Forelimb muscle (tissue), 1 donor: ENCODE measurements at places on chromosomes 1 and 21. TPM values are rescaled to one million over a fixed set of nuclear protein-coding genes. Genes with fewer than 3 reads are reported as not detected.

GRCh38 chr1:29706936-29707335 is 470.6 kb downstream of the PTPRU start:
- no peak for DNase-seq

The PRAMEF5 gene
- not detected for polyA plus RNA-seq

DNA sequence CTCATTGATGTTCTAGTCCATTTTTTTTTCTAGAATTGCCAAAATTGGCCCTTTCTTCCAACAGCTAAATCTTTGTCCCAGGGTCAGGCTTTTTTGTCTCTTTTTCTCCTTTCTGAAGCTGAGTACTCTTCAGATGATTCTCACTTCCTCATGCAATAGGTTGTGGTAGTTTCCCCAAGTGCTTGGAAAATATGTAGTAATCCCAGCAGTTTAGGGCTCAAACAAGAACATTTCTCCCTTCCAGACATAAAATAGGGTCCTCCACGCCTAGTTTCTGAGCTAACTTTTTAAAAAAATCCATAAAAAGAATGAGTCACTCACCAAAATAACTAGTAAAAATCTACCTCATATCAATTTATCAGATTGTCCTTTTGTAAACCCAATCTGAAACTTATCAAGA is 10.0 kb upstream of the MCOLN3 start:
- no peak for DNase-seq

- DNase-seq = no peak
These were observed 37.4 kb upstream of the PKN2 start for GRCh38 chr1:88646476-88647248.

- no peak for DNase-seq
These were observed 36.4 kb downstream of the ZNF496 start for GRCh38 chr1:247295274-247295684.

DNA sequence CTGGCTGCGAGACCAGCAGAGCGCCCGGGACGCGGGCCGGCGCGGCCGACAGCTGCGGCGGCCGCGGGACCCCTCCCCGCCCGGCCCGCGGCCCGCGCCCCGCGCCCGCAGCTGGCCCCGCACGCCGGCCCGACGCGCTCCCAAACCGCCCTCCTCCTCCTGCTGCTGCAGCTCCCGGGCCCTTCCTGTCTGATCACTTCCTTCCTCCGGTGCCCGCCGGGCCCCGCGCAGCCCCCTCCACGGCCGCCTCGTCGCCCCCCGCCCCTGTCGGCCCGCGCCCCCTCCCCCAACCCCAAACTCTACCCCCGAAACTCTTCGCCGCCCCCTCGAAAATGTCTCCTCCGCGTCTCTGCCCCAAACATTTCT is 594 bp downstream of the LUZP1 start:
- no peak for DNase-seq

GRCh38 chr1:10942542-10942912 is 69.9 kb upstream of the TARDBP start:
- no peak for DNase-seq

The OXCT2 gene
- not detected for polyA plus RNA-seq

DNA sequence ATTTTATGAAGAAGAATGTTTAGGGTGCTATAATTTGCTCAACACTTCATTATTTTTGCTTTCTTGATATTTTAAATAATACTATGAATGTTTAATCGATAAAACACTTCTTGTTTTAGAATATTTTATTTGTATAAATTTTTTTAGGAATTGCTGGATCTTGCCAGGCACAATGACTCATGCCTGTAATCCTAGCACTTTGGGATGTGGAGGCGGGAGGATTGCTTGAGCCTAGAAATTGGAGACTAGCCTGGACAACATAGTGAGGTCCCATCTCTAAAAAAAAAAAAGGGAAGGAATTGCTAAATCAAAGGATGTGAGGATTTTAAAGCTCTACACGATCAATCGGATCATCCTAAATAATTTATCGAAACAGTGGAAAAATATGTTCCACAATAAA is 17.6 kb downstream of the RNF11 start:
- no peak for DNase-seq

GRCh38 chr1:26412180-26412840 is 1.7 kb downstream of the LIN28A start:
- DNase-seq = no peak

The KRTCAP2 gene
- 85.3 TPM for polyA plus RNA-seq

- no peak for DNase-seq
These were observed 97.9 kb downstream of the PLPPR5 start for GRCh38 chr1:98906809-98907208.

DNA sequence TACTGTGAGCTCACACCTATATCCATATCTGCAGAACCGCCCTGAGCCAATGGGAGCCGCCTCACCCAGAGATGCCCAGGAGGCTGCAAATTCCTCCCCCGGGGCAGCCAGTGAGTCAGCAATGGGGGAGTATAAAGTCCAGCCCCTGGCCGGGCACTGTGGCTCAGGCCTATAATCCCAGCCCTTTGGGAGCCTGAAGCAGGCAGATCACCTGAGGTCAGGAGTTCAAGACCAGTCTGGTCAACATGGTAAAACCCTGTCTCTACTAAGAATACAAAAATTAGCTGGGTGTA is 5.0 kb upstream of the CLCNKB start:
- no peak for DNase-seq

The NIT1 gene
- polyA plus RNA-seq = 32.7 TPM

The IFNGR2 gene
- polyA plus RNA-seq = 53.2 TPM

The KCNE2 gene
- 0.47 TPM for polyA plus RNA-seq
